ENCODE measurements at places on chromosomes 11 and 22. TPM values are rescaled to one million over a fixed set of nuclear protein-coding genes. Genes with fewer than 3 reads are reported as not detected.

C11orf16 gene
- total RNA-seq = not detected

GRCh38 chr22:18983120-18983651 lies 47.1 kb upstream of the PRODH start:
- H3K27ac ChIP-seq = no peak overlapping the region
- no peaks in the 10 kb centered on the region for H3K4me1 ChIP-seq
- no peak overlapping the region for H3K4me3 ChIP-seq
- H3K27me3 ChIP-seq = no peaks in the 10 kb centered on the region

GRCh38 chr11:31780078-31780477 lies 31.0 kb downstream of the PAX6 start:
- H3K27me3 ChIP-seq = no peaks in the 10 kb centered on the region
- no peaks in the 10 kb centered on the region for H3K36me3 ChIP-seq
- no peak overlapping the region for H3K27ac ChIP-seq
- no peak for DNase-seq
- no peaks in the 10 kb centered on the region for H3K4me1 ChIP-seq

SMC1B gene
- 0.58 TPM for total RNA-seq

NXPE2 gene
- not detected for total RNA-seq

DNA sequence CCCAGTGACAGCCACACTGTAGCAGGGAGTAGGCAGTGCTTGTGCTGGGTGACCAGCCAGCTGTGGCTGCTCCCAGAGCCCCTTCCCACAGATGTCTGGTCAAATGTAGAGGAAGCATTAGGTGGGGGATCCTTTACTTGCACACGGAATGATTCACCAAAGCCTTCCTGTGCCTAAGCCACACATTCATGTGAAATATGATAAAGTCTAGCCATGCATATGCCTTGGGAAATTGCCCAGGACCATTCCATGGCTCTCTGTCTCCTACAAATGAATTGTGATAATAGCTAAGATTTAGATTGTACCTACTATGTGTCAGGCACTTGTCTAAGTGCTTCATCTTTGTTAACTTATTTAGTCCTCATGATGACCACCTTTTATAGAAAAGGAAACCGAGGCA lies 217.5 kb upstream of the E2F8 start:
- no peak overlapping the region for H3K27ac ChIP-seq
- peaks cover 3% of the 10 kb centered on the region for H3K27me3 ChIP-seq
- no peak for DNase-seq
